ENCODE measurements at places on chromosomes 7 and 10.
A peak's percentile ranks its signal among the peaks of the same experiment; 100 is the strongest.

- H3K27me3 ChIP-seq = peaks cover 25% of the 10 kb centered on the region
- DNase-seq = peak; percentile 39
- peaks cover 17% of the 10 kb centered on the region for H3K4me1 ChIP-seq
- H3K36me3 ChIP-seq = peaks cover 42% of the 10 kb centered on the region
- peak overlapping the region; percentile 16 for H3K4me3 ChIP-seq
Measured at GRCh38 chr10:124989526-124989925, 47.6 kb downstream of the ZRANB1 start.

DNA sequence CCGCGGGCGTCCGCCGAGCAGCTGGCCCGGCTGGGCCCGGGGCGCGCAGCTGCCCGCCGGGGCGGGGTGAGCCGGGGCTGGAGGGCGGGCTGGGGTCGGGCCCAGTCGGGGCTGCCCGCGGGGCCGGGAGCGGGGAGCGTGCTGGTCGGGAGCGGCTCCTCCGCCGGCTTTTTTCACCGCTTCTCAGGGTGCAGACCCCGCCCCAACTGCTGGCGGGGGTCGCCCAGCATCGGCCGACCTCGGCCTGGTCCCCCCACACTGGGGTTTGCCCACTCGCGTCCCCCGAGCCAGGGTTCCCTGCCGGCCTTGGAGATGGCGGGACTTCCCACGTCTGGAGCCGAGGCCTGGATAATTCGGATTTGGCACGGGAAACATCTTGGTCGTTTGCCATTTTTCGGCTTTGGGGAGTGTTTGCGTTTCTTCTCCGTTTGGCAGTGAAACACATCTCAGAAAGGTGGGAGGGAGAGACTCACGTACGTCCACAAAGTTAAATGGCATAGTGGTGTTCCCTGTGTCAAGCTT lies 432 bp downstream of the TMEM248 start:
- peak overlapping the region; percentile 99 for H3K4me3 ChIP-seq
- no peaks in the 10 kb centered on the region for H3K27me3 ChIP-seq
- peak; percentile 49 for DNase-seq
- H3K36me3 ChIP-seq = peaks cover 18% of the 10 kb centered on the region
- peak overlapping the region; percentile 88 for H3K27ac ChIP-seq

- no peaks in the 10 kb centered on the region for H3K36me3 ChIP-seq
- H3K4me3 ChIP-seq = no peak overlapping the region
- H3K27me3 ChIP-seq = peaks cover 14% of the 10 kb centered on the region
Measured at GRCh38 chr7:65307651-65308299, 65.9 kb upstream of the ZNF92 start.

GRCh38 chr7:16934722-16935340 lies 53.0 kb upstream of the AGR3 start:
- no peaks in the 10 kb centered on the region for H3K27me3 ChIP-seq
- no peak overlapping the region for H3K4me3 ChIP-seq
- no peaks in the 10 kb centered on the region for H3K36me3 ChIP-seq
- no peak overlapping the region for H3K27ac ChIP-seq
- DNase-seq = no peak

DNA sequence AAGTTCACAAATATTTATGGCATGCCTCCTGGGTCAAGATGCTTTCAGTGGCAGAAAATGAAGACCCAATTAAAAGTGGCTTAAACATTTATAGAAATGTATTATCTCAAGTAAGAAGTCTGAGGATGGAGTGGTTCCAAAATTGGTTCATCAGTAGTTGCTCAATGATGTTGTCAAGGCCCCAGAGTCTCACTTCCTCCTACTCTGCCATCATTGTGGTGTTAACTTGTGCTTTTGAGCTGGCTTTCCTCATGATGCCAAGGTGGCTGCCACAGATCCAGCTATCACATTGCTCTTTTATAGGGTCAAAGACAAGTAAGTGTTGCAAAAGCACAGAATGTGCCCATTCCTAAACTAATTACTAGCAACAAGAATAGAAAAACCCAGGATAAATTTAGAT lies 404.6 kb upstream of the NRP1 start:
- H3K4me1 ChIP-seq = peaks cover 7% of the 10 kb centered on the region
- no peak overlapping the region for H3K27ac ChIP-seq
- H3K27me3 ChIP-seq = peaks cover 4% of the 10 kb centered on the region
- DNase-seq = no peak
- no peaks in the 10 kb centered on the region for H3K36me3 ChIP-seq

DNA sequence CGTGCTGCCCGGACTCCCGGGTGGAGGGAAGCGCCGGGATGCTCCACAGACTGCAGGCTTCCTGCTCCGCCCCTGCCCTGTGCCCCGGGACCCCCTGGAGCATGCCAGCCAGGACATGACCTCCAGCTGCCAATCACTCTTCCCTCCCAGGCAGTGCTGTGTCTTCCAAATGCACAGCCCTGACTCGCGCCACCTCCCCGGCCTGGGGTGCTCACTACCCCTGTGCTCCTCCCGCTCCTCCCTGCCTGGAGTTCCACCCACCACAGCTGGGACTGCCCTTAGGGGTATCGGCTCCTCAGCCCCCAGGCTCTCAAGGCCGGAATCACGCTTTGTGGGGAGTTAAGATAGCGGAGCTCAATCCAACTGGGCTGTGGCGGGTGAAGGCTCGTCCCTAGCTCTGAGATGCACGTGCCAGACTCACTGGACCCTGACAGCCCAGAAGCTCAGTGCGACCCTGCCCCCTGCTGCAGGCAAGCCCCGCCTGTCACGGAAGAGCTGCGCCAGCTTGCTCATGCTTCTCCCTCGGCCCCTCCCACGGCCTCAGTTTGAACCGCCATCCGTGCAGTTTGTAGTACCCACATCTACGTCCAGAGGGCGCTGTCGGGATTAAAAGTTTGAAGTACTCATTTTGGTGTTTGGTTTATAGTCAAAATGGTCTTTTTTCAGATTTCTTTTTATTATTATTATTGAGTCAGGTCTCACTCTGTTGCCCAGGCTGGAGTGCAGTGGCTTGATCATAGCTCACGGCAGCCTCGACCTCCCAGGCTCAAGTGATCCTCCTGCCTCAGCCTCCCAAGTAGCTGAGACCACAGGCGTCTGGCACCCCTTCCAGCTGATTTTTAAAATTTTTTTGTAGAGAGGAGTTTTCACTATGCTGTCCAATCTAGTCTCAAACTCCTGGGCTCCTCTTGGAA lies 142.5 kb upstream of the TCERG1L start:
- no peaks in the 10 kb centered on the region for H3K36me3 ChIP-seq
- no peak for DNase-seq

DNA sequence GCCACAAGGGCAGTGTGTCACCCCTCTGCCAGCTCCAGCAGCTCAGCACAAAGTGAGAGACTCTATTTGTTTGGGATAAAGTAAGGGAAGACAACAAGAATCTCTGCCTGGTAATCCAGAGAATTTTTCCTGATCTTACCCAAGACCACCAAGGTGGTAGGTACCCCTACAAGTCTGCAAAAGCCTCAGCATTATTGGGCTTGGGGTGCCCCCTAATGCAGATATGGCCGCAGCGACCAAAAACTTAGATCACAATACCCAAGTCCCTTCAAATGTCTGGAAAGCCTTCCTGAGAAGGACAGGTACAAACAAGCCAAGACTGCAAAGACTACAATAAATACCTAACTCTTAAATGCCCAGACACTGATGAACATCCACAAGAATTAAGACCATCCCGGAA lies 22.4 kb upstream of the CUL1 start:
- H3K4me1 ChIP-seq = peaks cover 4% of the 10 kb centered on the region
- H3K27me3 ChIP-seq = peaks cover 4% of the 10 kb centered on the region
- peaks cover 3% of the 10 kb centered on the region for H3K36me3 ChIP-seq
- H3K27ac ChIP-seq = no peak overlapping the region
- no peak for DNase-seq

- no peaks in the 10 kb centered on the region for H3K4me1 ChIP-seq
- peaks cover 21% of the 10 kb centered on the region for H3K27me3 ChIP-seq
- DNase-seq = no peak
- no peak overlapping the region for H3K27ac ChIP-seq
- H3K4me3 ChIP-seq = no peak overlapping the region
Measured at GRCh38 chr7:8263048-8263447, 1.1 kb upstream of the ICA1 start.

GRCh38 chr7:117435475-117436043 lies 8.3 kb upstream of the ASZ1 start:
- H3K27ac ChIP-seq = no peak overlapping the region
- no peaks in the 10 kb centered on the region for H3K36me3 ChIP-seq
- no peak for DNase-seq

GRCh38 chr10:79923669-79924068 lies 25.2 kb downstream of the SFTPD start:
- H3K4me3 ChIP-seq = no peak overlapping the region
- no peak for DNase-seq
- peaks cover 6% of the 10 kb centered on the region for H3K27me3 ChIP-seq
- H3K4me1 ChIP-seq = no peaks in the 10 kb centered on the region
- H3K27ac ChIP-seq = no peak overlapping the region
- H3K36me3 ChIP-seq = no peaks in the 10 kb centered on the region

DNA sequence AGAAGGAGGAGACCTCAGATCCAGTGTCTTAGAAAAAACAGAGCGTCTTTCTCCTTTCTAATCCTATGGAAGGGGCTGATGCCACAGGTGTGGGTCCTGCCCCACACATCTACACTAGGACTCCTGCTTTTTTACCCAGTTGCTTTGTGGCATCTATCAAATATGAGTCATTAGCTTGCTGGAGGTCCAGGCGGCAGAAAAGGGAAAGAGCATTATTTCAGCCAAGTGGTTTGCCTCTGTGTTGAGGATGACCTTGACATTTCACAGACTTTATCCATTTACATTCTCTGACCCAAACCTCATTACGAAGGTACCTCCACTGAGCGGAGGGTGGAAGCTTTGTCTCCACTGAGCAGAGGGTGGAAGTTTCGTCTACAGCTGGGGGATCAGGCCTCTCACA lies 308.4 kb upstream of the KLF6 start:
- H3K4me1 ChIP-seq = 0 out of 2 replicates have a peak, but pooled peaks cover 5% of the 10 kb centered on the region
- no peak overlapping the region for H3K27ac ChIP-seq
- H3K27me3 ChIP-seq = peaks cover 2% of the 10 kb centered on the region
- no peak overlapping the region for H3K4me3 ChIP-seq

GRCh38 chr7:144826208-144826607 lies 9.6 kb downstream of the TPK1 start:
- DNase-seq = no peak
- no peaks in the 10 kb centered on the region for H3K27me3 ChIP-seq
- H3K36me3 ChIP-seq = no peaks in the 10 kb centered on the region
- no peak overlapping the region for H3K4me3 ChIP-seq
- no peak overlapping the region for H3K27ac ChIP-seq

- no peak overlapping the region for H3K27ac ChIP-seq
- H3K27me3 ChIP-seq = no peaks in the 10 kb centered on the region
- no peaks in the 10 kb centered on the region for H3K4me1 ChIP-seq
- H3K36me3 ChIP-seq = 0 out of 2 replicates have a peak, but pooled peaks cover 10% of the 10 kb centered on the region
- DNase-seq = no peak
- no peak overlapping the region for H3K4me3 ChIP-seq
Measured at GRCh38 chr7:3649678-3650440, 348.8 kb downstream of the SDK1 start.

- no peak for DNase-seq
- peak overlapping the region; percentile 91 for H3K27ac ChIP-seq
- H3K4me1 ChIP-seq = peaks cover 30% of the 10 kb centered on the region
- peak overlapping the region; percentile 96 for H3K4me3 ChIP-seq
- H3K36me3 ChIP-seq = peaks cover 6% of the 10 kb centered on the region
Measured at GRCh38 chr10:101355072-101355706, 1.2 kb downstream of the BTRC start.

GRCh38 chr7:118003476-118003875 lies 130.2 kb upstream of the CTTNBP2 start:
- no peaks in the 10 kb centered on the region for H3K4me1 ChIP-seq
- no peak for DNase-seq
- H3K4me3 ChIP-seq = no peak overlapping the region
- H3K36me3 ChIP-seq = no peaks in the 10 kb centered on the region

- H3K27me3 ChIP-seq = no peaks in the 10 kb centered on the region
Measured at GRCh38 chr10:85557077-85557476, 809.5 kb downstream of the GRID1 start.

DNA sequence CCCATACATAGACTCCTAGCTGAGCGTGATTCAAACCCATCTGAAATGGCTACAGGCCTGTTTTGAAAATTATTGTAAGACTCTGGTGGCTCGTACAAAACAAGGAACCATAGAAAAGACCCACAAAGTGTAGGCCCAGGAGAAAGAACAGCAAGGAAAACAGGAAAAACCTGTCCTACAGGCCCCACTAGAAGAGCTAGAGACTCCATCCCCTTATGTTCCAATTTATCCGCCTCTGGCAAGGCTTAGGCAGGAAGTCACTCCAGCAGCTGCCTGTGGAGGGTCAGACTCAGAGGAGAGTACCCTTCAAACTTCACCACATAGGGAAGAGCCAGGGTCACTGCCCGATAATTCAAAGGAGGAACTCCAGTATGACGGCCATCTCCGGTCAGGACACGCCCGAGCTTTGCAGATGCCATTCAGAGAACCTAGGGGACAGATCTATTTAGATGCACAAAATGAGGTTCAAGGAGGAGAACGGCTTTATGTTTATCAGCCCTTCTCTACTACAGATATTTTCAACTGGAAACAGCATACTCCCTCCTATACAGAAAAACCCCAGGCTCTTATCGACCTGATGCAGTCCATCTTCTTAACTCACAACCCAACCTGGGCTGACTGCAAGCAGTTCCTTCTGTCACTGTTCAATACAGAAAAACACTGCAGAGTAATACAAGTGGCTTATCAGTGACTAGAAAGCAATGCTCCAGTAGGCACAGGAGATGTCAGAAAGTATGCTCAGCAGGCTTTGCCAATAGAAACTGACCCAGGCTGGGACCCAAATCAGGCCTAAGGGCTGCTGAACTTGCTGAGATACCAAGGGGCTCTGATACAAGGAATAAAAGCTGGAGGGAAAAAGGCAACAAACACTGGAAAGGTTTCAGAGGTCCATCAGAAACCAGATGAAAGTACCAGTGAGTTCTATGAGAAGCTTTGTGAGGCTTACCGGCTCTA lies 8.6 kb upstream of the ZNF33B start:
- H3K4me1 ChIP-seq = no peaks in the 10 kb centered on the region
- H3K27me3 ChIP-seq = peaks cover 9% of the 10 kb centered on the region
- no peak overlapping the region for H3K4me3 ChIP-seq
- no peaks in the 10 kb centered on the region for H3K36me3 ChIP-seq
- no peak overlapping the region for H3K27ac ChIP-seq

DNA sequence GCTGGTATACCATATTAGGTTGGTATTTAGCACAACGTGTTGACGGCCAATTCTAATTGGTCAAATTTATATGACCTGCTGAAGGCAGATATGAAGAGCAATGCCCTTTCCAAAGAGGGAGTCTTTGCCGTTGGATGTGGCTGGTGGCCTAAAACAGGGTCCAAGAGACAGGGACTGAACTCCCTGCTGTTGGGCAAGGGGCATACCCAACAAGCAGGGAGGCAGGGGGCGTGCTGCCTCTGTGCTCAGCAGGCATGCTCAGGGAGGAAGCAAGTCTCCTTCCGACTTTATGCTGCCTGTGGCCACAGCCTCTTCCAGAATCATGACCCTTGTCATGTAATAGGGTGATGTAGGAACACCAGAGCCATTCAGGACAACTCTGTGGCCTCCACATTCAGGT lies 167.7 kb upstream of the NPVF start:
- H3K4me1 ChIP-seq = no peaks in the 10 kb centered on the region
- H3K27ac ChIP-seq = no peak overlapping the region
- H3K36me3 ChIP-seq = no peaks in the 10 kb centered on the region
- no peak for DNase-seq
- no peak overlapping the region for H3K4me3 ChIP-seq

Measured in HFFc6 (cell line).